ENCODE measurements at places on chromosomes 5 and 9.
A peak's percentile ranks its signal among the peaks of the same experiment; 100 is the strongest.

DNA sequence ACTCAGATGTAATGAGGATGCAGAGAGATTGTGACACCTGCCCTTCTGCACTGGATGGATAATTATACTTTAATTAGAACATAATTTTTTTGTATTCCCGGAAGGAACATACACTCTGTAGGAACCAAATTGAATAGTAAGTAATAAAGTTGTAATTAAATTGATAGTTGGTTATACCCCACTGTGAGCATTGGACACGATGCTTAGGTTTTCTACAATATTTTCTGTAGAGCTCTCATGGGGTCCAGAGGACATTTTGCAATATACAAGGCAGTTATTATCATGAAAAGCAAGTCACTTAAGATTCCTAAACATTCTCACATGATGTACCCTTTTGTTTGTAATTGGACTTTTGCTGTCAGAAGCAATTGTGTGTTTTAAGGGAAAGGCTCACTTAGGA, 63.4 kb downstream of the DIRAS2 start:
- no peak for DNase-seq

- no peak for DNase-seq
Observed at GRCh38 chr5:15260356-15261268, 239.4 kb upstream of the FBXL7 start.

- DNase-seq = no peak
Observed at GRCh38 chr5:25754895-25755294, 1110.1 kb upstream of the CDH10 start.

GRCh38 chr5:113569396-113569795, 55.9 kb downstream of the YTHDC2 start:
- no peak for DNase-seq

GRCh38 chr9:87518702-87519335, 21.2 kb downstream of the DAPK1 start:
- DNase-seq = no peak

DNA sequence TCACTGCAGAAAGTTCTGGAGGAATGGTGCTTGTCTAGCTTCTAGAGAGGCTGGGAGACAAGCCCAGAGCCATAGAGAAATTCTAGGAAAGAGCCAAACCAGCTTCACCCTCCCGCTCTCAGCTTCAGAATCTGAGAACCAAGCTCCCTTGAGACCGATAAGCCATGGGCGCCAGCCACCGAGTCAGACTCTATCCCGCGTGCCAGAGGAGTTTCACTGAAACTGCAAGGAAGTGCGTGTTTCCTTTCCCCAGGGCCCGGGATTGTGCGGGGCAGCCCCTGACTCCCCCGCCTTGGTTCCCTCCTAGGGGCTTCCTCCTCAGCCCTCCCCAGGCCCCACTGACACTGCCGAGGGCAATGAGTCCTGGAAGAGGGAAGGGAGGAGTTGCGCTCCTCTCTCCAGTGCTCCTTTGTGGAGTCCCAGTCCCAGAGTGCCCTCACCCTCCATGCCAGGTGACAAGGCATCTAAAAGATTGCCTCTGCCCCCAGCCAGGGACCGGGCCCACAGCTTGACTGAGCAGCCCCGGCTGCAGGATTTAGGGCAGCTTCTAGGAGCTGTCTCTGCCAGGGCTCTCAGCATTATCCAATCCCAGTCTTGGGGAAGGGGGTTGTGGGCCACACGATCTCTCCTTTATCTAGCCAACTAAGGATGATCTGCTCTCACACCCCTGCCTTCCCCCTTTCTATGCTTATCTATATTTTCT, 18.4 kb upstream of the TCF7 start:
- DNase-seq = no peak

DNA sequence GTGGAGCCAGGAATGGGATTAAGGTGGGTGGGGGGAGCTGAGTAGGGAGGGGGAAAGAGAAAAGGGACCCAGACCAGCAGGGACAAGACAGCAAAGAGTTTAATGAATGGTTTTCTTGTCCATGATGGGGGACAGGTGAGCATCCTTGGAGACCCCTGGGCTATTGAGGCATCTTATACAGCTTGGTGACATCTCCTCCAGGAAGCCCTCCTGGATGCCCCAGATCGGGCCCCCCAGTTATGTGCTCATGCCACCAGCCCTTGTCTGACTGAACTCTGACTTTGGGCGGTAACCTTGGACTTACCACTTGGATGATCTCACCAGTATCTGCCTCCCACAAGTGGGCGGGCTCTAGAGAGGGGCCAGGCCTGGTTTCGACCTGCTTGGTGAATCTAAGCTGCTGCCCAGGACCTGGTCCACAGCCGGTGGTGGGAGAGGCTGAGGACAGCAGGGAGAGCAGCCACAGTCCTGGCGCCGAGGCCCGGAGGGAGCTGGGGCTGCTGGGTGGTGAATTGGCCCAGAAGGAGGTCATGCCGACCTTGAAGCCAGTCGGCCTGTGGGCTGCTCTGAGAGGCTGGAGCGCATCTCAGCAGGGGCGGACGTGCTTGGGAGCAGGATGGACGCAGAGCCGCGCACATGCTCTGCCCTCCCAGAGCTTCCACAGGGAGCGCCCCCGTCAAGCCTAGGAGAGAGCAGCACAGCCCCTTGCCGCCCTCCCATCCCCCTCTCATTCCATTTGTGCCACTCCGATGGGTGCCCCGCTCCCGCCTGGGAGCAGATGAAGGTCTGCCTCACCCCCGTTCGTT, 36.2 kb downstream of the UNC5A start:
- DNase-seq = no peak

GRCh38 chr5:119360905-119361593, 5.2 kb downstream of the TNFAIP8 start:
- DNase-seq = no peak

DNA sequence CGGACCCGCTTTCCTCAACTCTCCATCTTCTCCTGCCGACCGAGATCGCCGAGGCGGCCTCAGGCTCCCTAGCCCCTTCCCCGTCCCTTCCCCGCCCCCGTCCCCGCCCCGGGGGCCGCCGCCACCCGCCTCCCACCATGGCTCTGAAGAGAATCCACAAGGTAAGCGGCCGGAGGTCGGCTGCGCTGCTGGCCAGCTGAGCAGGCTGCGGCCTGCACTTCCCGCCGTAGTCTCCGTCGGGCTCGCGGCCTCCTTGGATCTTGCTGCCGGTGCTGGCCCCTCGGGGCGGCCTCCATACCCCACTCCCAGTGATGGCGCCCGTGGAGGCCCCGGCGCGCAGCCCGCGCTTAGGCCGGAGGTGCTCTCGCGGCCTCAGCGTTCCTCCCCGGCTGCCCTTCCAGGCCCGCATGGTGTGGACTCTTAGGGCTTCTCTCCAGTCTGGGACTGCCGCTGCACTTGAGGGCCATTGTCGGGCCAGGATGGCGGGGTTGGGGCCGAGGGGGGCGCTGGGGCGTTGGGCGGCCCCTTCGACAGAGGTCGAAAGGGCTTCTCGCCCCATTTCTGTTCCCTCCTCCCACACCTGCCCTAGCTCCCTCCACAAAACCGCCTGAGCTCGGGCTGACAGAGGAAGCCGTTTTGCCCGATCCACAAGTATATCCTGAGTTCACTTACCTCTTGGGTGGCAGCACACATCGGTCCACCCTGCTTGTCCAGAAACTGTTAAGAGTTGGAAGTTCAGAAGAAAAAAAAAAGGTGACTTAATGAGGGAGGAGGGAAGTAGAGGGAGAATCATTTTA, 714 bp downstream of the UBE2D2 start:
- peak; percentile 32 for DNase-seq

- DNase-seq = no peak
Observed at GRCh38 chr9:8332871-8333270, 533.3 kb upstream of the DMAC1 start.

DNA sequence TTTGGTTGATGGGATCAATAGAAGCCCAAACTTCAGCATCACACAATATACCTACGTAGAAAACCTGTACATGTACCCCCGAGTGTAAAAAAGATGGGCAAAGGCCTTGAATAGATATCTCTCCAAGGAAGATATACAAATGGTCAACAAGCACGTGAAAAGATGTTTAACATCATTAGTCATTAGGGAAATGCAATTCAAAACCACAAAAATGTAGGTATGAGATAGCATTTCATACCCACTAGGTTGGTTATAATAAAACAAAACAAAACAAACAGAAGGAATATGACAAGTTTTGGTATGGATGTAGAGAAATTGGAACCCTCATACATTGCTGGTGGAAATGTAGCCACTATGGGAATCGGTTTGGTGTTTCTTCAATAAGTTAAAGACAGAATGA, 33.1 kb upstream of the PPARGC1B start:
- no peak for DNase-seq

DNA sequence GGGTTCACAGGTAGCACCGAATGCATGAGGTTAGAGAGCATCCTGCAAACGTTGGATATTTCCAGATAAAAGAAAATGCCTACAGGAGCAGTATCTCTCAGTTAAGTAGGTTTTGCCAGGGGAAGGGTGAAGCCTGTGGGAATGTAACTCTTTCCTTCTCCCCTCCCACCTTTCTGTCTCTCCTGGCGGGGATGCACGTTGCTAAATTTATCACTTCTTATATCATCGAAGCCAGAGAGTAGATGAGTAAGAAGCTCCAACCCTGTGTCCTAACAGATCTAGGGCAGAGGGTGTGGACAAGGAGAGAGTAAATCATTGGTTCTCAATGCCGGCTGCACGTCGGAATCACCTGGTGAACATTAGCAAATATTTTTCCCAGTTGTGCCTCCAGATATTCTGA, 457.5 kb downstream of the ENC1 start:
- no peak for DNase-seq

DNA sequence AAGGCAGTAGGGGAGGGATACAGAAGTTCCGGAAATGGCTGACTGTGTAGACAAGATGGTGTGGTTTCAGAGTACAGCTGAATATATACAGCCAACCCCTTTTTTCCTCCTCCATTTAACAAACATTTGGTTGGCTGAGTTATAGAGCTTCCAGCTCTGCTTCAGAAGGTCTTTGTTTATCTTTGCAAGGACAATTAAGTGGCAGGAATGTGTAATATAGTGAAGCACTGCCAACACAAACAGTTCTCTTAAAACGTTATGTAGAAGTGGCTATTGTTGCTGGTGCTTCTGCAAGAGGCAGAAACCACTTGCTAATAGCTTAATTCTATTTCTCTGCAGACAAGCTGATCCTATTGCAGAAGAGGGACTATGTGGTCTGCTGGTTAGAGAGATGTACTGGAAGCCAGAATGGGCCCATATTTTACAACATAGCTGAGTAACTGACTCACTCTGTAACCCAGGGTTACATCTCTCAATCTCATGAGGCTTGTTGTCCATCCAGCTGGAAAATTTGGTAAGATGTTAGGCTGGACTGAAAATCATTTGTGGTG, 62.7 kb upstream of the OSMR start:
- DNase-seq = no peak

DNA sequence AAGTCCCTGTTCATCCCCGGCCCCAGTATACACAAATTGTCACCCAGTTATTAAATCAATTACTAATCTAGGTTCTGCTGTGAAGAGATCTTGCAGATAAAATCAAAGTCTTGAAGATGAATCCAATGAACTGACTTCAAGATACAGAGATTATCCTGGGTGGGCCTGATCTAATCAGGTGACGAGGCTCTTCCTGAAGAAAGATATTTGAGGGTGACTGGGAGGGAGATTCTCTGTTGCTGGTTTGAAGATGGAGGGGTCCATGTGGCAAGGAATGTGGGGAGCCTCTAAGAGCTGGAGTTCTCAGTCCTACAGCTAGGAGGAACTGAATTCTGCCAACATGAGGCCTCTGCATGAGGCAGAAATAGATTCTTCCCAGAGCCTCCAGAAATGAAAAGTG, 36.1 kb upstream of the ICE1 start:
- no peak for DNase-seq

- DNase-seq = no peak
Observed at GRCh38 chr9:70256123-70256551, 2.6 kb upstream of the SMC5 start.

- DNase-seq = no peak
Observed at GRCh38 chr9:88589656-88590055, 54.7 kb downstream of the NXNL2 start.

GRCh38 chr5:68216245-68217046, 890 bp downstream of the PIK3R1 start:
- DNase-seq = peak; percentile 34

DNA sequence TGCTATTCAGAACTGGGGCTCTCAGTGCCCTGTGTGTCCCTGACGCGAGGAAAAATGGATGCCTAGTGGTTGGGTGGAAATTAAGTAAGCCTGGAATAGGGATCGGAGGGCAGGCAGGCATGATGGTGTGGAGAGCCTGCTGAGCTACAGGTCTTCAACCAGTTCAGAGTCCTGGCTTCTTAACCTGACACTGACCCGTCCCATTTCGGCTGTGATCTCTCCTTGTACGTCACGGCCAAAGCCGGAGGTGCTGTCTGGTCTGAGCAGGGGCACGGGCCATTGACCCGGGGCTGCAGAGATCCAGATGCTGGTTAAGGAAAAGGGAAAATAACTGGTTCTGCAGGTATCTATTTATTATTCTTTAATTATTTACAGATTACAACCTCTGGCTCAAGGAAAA, 27.9 kb downstream of the RHOBTB3 start:
- no peak for DNase-seq

GRCh38 chr9:91036826-91037510, 235.3 kb downstream of the SYK start:
- DNase-seq = peak; percentile 8

GRCh38 chr5:113092683-113093082, 116.1 kb downstream of the DCP2 start:
- no peak for DNase-seq

DNA sequence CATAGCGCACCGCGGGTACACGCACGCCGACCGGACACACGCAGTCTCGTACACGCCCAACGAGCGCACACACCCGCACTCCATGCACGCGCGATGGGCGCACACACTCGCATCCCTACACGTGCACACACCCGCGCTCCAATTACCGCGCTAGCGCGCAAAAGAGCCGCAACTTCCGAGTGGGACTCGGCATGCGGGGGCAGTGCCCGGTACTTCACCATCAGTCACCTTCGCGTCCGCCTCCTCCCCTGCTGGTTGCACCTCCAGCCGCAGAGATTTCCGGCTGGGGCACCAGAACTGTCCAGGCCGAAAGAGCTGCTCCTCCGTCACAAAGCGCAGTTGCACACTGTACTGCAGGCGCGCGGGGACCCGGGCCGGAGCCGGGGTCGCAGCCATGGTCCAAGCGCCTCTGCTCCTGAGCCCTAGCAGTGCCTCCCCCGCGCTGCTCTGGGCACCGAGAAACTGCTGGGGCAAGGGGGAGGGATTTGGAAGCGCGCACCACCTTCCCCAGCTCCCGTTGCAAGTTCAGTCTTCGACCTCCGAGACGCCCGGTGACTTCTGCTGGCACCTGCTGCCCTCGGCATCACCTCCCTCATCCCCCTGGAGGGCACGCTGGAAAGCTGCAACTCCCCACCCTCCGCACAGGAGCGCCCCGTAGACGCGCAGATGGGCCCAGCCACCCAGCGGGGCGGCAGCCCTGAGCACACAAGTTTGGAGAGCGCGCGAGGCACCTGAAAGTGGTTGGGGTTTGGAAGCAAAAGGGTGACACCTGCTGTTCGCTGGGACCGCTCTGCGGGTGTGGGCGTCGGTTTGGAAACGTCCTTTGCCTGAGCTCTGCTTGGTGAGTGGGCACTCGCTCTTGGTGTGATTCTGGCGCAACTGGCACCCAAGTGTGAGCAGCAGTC, 337.4 kb upstream of the PUM3 start:
- DNase-seq = peak; percentile 5

- no peak for DNase-seq
Observed at GRCh38 chr9:104871961-104872527, 55.9 kb downstream of the ABCA1 start.

GRCh38 chr5:138969323-138970002, 94.3 kb upstream of the LRRTM2 start:
- DNase-seq = no peak

Data from T-helper 1 cell (primary cell).